ENCODE measurements at places on chromosomes 6 and 20.

- DNase-seq: no peak
Observed at GRCh38 chr6:150646228-150646627, 46.5 kb downstream of the PLEKHG1 start.

GRCh38 chr6:32837651-32838113 lies 857 bp downstream of the TAP2 start:
- DNase-seq: no peak

DNA sequence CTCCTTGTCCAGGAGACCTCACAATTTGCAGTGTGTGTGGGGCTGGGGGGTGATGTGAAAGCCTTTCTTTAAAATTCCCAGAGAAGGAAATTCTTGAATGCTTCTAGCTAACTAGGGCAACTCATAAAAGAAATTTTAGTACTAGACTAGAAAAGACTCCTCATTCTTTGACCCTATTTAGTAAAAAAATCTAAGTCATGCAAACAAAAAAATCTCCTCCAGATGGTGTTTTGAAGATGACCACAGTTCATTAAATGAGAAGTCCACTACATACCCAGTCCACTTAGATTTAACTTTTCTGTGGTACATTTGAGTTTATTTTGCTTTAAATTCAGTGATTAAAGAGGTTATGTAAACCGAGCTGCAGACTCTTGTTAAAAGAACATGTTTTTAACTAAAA lies 67.5 kb downstream of the NDUFAF5 start:
- no peak for DNase-seq

GRCh38 chr20:23039136-23039875 lies 4.2 kb downstream of the SSTR4 start:
- DNase-seq: no peak

GRCh38 chr6:115594891-115595290 lies 465.8 kb downstream of the FRK start:
- DNase-seq: no peak
